ENCODE measurements at places on chromosomes 2 and 18. TPM values are rescaled to one million over a fixed set of nuclear protein-coding genes. Genes with fewer than 3 reads are reported as not detected.

DNA sequence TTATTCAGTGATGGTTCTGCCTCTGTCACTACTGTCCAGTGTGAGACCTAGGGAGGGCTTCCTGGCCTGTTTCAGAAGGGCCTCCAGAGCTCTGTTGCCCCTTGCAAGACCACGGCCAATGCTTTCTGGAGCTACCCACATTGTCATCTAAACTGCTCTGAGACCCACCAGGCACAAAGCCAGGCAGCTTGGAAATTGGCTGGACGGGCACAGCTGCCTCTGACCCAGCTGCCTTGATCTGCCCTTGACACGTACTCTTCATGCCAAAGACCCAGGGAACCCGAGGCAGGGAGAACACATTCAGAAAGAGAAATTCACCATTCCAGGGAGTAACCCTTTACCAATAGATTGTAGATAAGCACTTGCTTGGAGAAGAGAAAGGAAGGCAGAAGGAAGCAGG, 183.7 kb upstream of the SIX2 start:
- DNase-seq, result no peak

CAVIN2 gene
- total RNA-seq, result not detected

- peak; percentile 31 for DNase-seq
Measured at GRCh38 chr2:128450211-128451024, 131.8 kb upstream of the HS6ST1 start.

DNA sequence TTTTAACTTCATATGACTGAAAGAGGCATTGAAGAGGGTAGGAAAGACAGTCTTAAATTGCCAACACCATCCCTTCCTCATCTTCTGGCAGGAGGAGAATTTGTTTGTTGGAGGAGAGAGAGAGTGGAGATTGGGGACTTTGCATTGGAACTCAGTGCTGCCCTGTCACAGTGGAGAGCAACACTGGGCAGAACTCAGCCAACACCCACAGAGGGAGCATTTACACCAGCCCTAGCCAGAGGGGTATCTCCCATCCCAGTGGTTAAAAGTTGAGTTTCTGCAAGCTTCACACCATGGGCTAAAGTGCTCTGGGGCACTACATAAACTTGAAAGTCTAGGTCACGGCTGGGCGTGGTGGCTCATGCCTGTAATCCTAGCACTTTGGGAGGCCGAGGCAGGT, 174.1 kb downstream of the ANKRD30B start:
- DNase-seq, result no peak

UPP2 gene
- total RNA-seq, result not detected

- no peak for DNase-seq
Measured at GRCh38 chr2:11796190-11797171, 50.0 kb downstream of the LPIN1 start.

PDCD1 gene
- 25.4 TPM for total RNA-seq

DNA sequence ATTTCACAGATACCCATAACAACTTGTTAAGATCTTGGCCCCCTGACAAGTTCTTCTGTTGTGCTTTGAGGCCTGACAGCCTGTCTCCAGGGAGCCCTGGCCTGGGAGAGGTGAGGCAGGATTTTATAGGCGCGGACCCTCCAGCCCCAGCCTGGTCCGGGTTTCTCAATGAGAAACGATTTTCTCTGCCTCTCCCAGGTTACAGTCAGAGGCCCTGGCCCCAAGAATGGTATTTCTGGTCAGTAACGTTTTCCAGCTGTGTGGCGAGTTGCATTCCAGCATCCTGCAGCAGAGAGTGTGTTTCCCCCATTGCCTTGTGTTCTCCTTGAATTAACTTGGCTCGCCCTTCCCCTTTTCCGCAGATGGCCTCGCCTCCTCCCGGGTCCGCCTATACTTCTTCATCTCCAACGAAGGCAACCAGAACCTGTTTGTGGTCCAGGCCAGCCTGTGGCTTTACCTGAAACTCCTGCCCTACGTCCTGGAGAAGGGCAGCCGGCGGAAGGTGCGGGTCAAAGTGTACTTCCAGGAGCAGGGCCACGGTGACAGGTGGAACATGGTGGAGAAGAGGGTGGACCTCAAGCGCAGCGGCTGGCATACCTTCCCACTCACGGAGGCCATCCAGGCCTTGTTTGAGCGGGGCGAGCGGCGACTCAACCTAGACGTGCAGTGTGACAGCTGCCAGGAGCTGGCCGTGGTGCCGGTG, 3.0 kb downstream of the INHBB start:
- no peak for DNase-seq

DNA sequence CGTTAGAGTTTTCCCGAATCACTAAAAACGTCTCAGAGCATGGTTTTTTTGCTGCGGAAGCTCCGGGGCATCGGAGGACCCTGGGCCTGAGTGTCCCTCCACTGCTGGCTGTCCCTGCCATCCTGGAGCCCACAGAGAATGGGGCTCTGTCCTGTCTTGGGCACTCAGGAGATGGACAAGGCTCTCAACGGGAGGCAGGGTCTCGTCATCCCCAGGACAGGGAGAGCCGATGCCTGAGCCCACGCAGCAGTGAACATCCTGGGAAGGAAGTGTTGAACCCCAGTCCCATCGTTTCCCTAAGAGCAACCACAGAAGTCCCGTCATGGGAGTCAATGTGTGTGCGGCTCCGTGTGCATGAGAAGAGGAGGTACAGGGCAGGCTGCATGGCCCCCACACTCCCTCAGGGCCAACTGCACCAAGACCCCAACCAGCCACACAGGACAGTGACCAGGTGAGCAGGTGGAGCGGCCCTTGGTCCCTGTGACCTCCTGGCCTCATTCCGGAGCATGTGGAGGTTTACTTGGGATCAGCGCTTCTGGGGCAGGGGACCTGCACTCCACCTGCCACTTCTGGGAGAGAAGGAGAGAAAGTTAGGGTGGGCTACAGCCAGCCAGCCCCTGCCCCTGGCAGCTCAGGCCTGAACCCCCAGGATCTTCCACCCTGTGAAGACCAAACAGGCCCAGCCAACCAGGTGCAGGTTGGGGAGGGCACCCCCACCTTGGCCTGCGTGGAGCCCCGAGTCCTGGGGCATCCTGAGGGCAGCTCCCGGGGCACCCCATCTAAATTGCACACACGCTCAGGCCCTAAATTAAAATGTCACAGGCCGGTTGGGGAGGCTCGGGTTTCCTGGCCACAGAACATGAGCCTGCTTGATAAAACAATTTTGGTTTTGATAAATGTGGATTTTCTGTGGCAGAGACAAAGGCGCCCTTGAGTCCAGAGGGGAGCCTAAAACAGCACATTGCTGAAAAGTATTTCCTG, 3.1 kb upstream of the SNED1 start:
- DNase-seq, result no peak

GRCh38 chr18:51030537-51031258, 685 bp downstream of the SMAD4 start:
- peak; percentile 69 for DNase-seq

DNA sequence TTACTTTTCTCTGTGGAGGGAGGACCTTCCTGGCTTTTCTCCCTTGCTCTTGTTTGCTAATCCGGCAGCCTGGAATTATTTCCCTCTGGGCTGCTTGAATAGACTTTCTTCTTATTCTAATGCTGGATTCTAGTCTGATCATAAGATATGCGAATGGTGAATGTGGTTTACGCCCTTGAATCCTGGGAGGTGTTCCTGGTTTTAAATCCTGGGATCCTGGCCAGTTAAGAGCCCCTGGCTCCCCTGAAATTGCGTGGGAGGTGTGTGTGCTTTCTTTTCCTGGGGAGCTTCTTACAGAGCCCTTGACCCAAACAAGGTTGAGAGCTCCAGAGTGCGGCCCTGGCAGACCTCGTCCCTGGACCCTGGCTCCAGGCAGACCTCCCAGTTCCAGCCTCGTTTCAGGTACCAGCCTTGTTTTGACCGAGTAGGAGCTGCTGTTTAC, 2.8 kb downstream of the SH3BP4 start:
- no peak for DNase-seq

VSNL1 gene
- not detected for total RNA-seq

SLC30A3 gene
- total RNA-seq, result 0.68 TPM

DNA sequence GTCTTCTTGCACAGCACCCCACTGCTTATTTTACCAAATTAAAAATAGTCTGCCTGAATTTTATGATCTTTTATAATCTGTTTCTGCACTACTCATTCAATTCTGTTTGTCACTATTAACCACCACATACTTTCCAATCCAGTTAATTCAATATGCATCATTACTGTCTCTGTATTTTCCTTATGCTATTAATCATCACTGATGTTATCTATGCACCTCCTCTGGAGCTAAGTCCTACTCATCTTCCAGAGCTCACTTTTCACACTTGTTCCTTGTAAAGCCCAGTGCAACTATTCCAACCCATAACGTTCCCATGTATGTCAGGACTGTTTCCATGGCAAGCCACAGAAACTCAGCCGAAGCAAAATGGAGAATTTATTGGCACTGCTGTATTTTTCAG, 713.6 kb downstream of the PLCL1 start:
- DNase-seq, result no peak

DNA sequence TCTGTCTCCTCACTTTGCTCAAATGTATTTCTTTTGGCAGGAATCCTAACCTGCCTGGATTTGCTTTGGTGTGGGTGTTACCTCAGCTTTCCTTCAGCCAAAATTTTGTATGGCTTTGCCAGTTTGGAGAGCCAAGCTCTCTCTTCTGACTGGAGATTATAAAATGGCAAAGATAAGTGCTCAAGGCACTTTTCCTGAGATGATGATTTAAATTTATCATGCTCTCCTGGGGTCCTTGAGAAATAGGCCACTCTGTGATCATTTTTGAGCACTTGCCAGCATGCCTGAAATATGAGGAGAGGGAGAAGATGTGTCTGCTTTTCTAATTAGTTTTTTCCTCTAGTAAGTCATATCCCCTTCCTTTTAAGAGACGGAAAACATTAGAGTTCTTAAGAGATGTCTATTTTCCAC, 683.0 kb downstream of the SLC4A3 start:
- DNase-seq, result no peak

- no peak for DNase-seq
Measured at GRCh38 chr2:151523850-151524249, 114.1 kb downstream of the RIF1 start.

- DNase-seq, result no peak
Measured at GRCh38 chr2:200314976-200315567, 8.6 kb downstream of the SPATS2L start.

- DNase-seq, result no peak
Measured at GRCh38 chr2:15694589-15694986, 102.9 kb downstream of the DDX1 start.

RAB17 gene
- 0.88 TPM for total RNA-seq

- no peak for DNase-seq
Measured at GRCh38 chr18:53472546-53472945, 751.9 kb downstream of the MBD2 start.

- DNase-seq, result no peak
Measured at GRCh38 chr18:56580026-56580425, 58.4 kb downstream of the TXNL1 start.

DNA sequence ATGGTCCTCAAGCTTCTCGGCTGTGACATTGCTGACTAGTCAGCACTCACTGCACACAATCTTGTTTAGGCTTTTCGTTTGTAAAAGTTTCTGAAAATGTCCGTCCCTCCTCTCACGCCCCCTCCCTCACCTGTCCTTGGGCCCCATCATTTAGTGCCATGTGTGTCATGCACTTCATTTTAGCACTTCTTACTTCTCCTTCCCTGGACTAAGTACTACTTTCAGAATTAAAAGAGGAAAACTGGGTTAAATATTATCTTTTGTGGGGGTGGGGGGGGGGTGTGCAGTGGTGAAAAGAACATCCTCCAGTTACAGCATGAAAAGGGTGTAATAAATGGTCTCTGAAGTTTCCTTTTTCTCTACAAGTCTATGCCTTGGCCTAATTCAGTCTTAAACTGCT, 182.0 kb upstream of the SP5 start:
- DNase-seq, result no peak

All from activated naive CD4-positive, alpha-beta T cell treated with anti-CD3 and anti-CD28 coated beads, Interleukin-2, amount 50 U/mL, for 72 hours (primary cell).